ENCODE measurements at places on chromosomes 16 and 17.

GRCh38 chr17:69921046-69921445 is 154.0 kb upstream of the KCNJ16 start:
- no peak for DNase-seq

DNA sequence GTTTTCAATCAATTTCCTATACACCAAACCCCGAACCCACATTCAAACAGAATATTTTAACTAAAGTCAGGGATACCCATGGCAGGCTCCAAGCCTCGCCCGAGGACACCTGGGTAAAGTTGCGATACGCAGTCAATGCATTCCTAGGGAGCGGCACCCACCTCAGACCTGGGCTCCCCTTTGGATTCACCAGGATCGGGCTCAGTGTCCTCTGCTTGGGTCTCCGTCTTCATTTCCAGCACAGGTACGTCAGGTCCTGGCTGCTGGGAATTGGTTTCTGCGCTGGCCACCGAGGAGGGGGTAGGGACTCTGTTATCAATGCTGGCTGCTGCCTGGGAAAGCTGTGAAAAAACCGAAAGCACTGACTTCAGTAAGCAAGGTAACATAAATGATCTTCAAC is 51.7 kb upstream of the TRAP1 start:
- DNase-seq = no peak

- DNase-seq = no peak
Observed at GRCh38 chr16:12083631-12084030, 107.1 kb downstream of the SNX29 start.

DNA sequence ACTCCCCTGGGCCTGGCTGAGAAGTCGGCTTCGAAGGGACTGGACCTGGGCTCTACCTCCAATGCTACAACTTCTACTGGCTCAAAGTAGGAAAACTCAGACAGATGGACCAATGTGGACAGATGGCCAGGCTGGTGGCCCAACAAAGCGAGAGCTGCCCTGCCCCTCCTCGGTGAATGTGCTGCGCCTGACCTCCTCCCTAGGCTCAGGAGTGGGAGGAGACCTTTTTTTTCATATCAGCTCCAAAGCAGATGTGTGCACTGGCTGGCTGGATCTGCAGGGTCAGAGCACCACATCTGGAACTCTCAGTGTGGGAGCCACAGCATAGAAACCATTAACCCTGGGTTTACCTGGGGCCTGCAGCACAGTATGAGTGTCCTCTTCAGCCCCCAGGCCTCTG is 20.8 kb downstream of the ATP6V0D1 start:
- DNase-seq = no peak

GRCh38 chr16:69330286-69331109 is at the start of gene PDF:
TSS of gene PDF (minus strand) at chr16:69330588. CDS start at chr16:69330570, 18 bp downstream.
- peak; percentile 76 for DNase-seq

DNA sequence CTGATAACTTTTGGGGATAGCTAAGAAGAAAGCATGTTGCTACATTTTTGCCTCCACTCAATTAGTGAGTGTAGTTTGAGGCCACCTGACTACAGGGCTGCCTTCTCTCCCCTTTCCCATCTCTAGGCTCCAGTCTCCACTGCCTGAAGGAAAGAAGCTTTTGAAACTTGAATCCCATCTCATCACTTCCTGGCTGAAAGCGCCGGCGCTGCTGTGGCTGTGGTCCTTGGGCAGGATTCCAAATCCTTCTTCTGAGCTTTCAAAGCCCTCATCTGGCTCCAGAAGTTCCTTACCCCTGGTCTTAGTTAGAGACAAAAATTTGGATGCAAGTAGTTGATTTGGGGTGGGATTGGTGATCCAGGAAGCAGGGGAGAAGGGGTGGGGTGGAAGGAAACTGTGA is 119.4 kb downstream of the FOXL1 start:
- no peak for DNase-seq

- no peak for DNase-seq
Observed at GRCh38 chr16:79647586-79647985, 47.0 kb upstream of the MAF start.

- no peak for DNase-seq
Observed at GRCh38 chr16:27824786-27825185, 238.7 kb downstream of the GSG1L start.

DNA sequence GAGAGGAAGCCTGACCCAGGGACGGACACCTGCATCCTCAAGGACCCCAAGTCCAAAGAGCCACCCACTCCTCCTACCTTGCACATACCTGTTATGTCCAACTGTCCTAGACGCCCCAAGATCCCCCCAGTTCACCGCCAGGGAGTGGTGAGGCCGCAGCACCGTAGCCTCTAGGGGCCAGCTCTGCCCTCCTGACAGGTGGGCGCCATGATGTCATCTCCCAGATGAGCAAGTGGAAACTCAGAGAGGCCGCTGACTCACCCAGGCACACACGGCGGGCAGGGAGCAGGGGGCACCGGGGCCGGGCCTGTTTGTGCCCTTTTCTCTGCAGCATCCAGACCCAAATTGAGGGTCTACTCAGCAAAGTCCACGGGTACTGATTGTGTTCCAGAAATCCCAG is 4.8 kb upstream of the ZNF469 start:
- no peak for DNase-seq

DNA sequence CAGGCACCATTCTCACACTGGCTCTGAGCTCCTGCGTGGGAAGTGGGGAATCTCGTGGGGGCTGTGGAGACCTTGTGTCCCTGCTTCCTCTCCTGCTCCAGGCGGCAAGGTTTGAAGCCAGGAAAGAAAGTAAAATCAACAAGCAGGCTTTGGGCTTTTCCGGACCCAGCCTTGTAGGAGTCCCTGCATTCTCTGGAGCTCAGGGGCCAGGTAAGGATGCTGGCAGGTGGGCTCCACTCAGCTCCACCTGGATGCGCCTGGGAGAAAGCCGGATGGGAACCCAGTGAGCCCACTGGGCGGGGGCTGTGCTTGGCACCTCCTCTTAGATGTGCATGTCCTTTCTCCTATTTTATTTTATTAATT is 362.5 kb downstream of the SEC14L1 start:
- no peak for DNase-seq

- no peak for DNase-seq
Observed at GRCh38 chr17:78394209-78394608, 15.8 kb downstream of the PGS1 start.

DNA sequence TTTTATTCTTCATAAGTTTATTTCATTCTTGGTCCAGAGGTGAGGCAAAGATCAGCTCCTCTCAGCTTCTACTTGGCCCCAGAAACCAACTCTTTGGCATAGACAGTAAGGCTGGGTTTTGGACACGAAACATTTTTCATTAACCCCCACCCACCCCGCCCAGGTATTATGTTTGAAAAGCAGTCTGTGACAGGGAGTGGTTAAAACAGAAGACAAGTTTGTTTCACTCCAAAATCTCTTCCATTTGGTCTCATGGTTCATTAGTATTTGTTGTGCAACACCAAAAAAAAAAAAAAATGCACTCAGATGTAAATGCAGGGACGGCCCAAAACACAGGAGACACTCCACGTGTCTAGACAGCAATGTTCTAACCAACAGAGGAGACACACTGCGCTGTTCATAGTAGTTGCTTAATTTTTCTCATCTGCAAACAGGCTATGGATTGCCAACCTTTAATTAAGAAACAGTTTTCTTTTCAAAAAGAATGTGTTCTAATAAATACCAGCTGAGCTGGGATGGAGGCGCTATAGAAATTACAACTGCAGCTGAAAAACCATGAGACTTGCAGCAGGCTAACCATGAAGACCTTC is 39.8 kb upstream of the MMP2 start:
- DNase-seq = no peak

GRCh38 chr16:84787263-84787622 is 32.5 kb upstream of the CRISPLD2 start:
- DNase-seq = no peak

DNA sequence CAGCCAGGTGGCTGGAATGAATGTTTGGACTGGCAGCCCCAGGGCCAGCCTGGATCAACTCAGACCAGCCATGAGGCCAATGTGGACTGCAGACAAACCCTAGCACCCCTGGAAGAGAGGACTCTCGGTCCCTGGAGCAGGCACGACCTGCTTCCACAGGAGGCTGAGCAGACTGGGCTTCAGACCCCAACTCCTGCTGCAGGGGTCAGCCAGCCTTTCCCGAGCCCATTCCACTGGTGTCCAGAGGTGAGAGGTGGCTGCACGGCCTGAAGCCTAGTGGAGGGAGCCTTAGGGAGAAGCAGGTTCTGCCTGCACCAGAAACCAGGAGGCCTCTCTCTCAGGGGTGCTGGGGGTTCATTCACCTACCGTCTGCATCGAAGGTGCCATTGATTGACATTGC is 97.1 kb downstream of the CPPED1 start:
- DNase-seq = no peak

DNA sequence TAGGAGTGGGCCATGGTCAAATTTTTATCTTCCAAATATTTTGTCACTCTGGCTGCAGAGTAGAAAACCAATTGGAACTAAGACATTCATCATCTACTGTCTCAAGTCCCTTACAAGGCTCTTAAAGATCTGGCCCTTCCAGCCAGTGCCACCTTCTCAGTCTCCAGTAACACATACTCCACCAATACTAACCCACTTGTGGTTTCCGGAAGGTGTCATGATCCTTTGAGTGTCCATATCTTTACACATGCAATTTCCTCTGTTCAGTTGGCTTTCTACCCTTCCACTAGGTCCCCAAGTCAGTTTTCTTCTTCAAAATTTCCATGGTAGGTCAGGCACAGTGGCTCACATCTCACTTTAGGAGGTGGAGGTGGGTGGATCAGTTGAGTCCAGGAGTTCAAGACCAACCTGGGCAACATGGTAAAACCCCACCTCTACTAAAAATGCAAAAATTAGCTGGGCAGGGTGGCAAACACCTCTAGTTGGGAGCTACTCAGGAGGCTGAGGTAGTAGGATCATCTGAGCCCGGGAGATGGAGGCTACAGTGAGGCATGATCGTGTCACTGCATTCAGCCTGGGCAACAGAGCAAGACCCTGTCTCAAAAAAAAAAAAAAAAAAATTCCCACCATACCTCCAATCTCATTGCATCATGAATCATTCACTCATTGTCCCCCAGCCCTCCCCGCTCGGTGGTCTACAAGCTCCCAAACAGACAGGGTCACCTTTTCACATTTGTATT is 6.0 kb upstream of the GRB2 start:
- DNase-seq = no peak

GRCh38 chr16:49471038-49471727 is 97.6 kb downstream of the C16orf78 start:
- DNase-seq = no peak

GRCh38 chr17:35666967-35667532 is 64.4 kb upstream of the RASL10B start:
- DNase-seq = no peak

DNA sequence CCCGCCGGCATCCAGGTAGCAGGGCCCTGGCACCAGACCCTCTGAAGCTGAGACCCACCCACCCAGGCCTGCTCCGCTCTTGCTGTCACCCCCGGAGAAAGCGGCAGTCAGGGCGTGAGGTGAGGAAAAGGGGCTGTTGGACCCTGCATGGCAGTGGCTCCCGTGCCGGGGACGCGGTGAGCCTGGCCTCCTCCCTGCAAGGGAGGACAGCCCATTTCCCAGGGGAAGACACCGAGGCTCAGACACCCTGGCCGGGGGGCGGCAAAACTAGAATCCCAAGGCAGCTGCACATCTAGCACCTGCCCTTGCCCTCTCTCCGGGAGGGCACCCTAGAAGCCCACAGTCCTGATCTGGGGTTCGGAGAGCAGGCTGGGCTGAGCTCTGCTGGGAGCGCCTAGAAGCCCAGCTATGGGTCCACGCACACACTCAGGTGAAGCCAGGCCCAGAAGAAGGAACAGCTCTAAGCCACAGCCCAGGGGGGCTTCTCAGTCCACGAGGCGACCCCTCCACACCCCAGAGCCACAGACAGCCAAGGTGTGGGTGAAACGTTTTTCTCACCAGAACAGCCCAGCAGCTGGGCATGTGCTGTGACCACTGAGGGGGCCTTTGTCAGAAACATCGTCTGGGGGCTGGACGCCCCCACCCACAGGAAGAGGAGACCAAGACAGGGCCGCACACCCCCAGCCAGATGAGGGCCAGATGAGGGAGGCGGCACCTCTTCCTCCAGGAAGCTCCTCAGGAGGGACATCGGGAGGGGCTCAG is 22.4 kb downstream of the SLC7A5 start:
- DNase-seq = no peak

DNA sequence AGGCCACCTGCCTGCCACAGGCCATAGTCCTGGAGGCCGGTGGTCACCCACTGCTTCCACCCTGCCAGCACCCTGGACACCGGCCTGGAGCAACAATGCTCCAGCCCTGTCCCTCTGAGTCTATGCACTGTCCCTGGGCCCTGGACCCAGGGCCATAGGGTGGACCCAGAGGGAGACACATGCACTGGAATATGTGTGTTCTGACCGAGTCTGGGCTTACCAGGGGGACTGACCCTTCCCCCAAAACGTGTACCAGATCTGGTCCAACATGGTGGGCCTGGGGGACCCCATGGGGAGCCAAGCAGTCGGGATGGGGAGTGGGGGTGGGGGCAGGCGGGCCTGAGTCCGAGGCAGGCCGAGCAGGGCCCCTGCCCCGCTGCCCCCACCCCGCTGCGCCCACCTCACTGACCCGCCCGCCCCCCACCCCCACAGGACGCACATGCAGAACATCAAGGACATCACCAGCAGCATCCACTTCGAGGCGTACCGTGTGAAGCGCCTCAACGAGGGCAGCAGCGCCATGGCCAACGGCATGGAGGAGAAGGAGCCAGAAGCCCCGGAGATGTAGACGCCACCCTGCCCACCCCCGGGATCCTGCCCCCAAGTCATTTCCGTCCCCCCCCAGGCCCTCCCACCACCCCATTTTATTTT is 357.4 kb downstream of the SEC14L1 start:
- no peak for DNase-seq

- DNase-seq = no peak
Observed at GRCh38 chr17:32483451-32484019, 3.3 kb upstream of the CDK5R1 start.

DNA sequence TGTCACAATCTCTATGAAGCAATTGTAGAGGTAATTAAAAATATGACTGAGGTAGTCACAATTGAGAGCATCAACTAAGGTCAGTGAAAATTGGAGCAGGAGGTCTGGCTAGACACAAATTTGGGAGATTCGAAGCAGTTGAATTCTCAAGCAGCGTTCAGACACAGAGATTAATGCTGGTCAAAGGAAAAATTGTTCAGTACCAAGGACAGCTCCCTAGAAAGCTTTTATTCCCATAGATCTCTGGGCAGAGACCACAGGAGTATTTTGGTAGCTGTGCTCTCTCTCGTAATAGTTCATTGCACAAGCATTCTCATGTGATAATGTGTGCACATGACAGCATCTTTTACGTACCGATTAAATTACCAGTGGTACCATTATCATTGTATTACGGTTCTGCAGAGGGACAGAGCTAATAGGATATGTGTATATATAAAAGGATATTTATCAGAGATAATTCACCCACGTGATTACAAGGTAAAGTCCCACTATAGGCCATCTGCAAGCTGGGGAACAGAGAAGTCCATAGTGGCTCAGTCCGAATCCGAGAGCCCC is 387.5 kb upstream of the HSBP1 start:
- no peak for DNase-seq

All from stimulated activated CD4-positive, alpha-beta T cell treated with anti-CD3 and anti-CD28 coated beads, Interleukin-2, amount 100 ng/mL, for 48 hours (primary cell).